ENCODE measurements at places on chromosomes 6 and 20. TPM values are rescaled to one million over a fixed set of nuclear protein-coding genes. Genes with fewer than 3 reads are reported as not detected.

Gene MYLK2
- not detected for polyA plus RNA-seq

Gene FOXP4
- 1.9 TPM for polyA plus RNA-seq

Gene EPHA7
- not detected for polyA plus RNA-seq

Gene TUBB2B
- 6.1 TPM for polyA plus RNA-seq

Gene PTK6
- not detected for polyA plus RNA-seq

Gene OR2J3
- polyA plus RNA-seq: not detected

Gene SERINC3
- 157 TPM for polyA plus RNA-seq

Gene SLC22A7
- not detected for polyA plus RNA-seq

Gene CTAGE9
- not detected for polyA plus RNA-seq

Gene RAET1L
- polyA plus RNA-seq: not detected

Gene NECAB3
- 11.7 TPM for polyA plus RNA-seq

DNA sequence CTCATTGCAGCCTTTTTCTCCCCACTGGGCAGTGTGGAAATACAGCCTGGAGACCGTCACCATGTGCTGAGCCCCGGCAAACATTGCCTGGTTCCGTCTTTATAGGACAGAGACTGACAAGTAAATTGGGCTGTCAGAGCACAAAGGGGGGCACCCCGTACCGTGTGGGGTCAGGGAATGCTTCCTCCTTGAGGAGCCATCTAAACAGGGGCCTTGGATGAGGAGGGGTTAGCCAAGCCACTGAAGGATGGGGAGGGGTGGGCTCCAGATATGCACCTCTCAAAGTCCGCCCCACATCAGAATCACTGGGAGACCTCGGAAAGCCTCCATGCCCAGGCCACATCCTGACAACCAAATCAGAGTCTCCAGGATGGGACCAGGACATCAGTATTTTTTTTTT lies 73.9 kb downstream of the NFATC2 start:
- DNase-seq: no peak

GRCh38 chr6:129252377-129253071 lies 369.6 kb downstream of the LAMA2 start:
- DNase-seq: peak; percentile 15

DNA sequence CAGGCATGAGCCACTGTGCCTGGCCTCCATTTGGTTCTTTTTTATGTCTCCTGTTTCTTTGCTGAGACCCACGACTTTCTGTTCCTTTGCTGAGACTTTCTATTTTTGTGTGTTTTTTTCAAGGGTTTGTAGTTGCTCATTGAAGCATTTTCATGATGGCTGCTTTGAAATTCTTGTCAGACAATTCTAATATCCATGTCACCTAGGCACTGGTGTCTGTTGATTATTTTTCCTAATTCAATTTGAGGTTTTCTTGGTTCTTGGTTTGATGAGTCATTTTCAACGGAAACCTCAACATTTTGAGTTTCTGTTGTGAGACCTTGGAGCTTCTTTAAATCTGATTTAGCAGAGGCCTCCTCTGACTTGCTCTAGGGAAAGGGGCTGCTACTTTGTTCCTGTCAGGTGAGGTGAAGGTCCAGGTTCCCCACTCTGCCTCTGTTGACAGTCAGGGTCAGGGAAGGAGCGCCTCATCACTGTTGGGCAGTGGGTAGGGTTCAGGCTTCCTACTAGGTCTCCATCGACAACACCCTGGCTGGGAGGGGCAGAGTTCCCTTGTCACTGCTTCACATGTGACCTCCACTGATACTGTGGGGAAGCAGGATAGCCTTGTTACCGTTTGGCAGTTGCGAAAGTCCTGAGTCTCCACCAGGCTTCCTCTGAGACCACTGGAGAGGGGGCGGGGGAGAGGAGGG lies 67.2 kb upstream of the RNF24 start:
- DNase-seq: no peak

DNA sequence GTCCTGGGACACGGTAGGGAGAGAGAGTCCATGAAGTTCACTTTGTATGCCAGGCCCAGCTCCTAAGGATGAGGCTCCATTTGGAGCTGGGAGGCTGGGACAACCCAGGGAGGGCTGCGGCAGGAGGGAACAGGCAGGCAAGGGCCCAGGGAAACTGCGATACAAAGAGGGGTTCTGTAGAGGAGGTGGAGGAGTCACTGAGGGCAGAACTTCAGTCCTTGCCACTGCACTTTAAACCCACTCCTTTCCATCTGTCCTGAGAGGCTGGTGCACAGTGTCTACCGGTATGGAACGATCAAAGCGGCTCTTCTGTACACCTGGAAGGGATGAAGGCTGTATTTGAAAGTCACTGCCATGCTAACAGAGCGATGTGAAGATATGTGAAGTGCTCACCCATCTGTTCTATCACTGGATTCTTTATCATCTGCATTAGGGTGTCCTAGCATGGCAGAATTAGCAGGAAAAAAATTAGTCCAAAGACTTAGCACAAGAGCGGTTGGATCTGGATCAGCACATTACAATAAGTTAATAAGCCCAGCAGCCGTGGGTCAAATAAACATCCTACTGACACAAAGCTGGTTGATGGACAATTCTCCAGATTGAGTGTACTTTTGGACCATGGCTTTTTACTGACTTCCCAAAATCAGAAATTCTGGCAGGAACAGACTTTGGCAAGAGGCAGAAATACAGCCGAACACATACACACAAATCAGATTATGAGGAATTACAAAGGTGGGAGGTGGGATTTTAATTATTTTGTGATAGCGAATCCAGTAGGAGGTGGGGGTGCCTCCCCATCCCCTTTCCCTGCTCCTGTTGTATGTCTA lies 20.9 kb upstream of the ZFAND3 start:
- no peak for DNase-seq

- no peak for DNase-seq
Measured at GRCh38 chr6:169896826-169897456, 145.5 kb downstream of the ERMARD start.

DNA sequence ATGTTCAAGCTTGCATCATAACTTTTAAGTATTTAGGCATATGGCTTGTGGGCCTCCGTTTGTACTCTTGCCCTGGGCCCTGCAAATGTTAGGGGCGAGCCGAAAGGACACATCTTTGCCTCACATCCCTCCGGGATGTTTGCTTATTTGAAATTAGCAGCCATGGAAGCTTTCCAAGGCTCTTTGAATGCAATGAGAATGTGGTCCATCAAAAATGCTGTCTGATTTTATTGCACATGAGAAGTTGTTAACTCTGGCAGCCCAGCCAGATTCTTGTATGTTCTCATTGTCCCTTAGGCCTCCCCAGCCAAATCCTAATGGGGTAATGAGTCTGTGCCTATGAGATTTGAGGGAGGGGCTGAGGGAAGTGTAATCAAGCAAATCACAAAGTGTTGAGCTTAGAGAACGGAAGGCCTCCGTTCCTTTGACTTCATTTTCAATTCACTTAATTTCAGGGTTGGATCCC lies 261.2 kb upstream of the MARCKS start:
- no peak for DNase-seq

DNA sequence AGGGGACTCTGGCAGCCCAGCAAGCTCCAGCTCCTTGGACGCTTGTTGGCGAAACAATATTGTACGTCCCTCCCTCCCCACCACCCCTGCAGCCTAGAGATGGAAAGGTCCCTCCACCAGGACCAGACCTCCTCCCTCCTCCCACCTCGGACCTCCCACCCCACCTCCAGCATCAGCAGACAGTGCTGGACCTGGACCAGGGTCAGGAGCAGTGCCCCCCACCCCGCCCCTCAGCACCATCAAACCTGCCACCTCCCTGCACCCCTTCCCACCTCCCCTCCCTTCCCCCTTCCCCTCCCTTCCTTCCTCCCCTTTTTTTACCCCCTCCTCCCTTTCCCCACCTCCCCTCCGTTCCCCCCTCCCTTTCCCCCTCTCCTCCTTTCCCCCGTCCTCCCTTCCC lies 98.4 kb downstream of the TAF4 start:
- no peak for DNase-seq

GRCh38 chr6:169115632-169116031 lies 138.0 kb downstream of the THBS2 start:
- no peak for DNase-seq

- no peak for DNase-seq
Measured at GRCh38 chr6:28531479-28532128, 5.9 kb downstream of the GPX5 start.

- DNase-seq: no peak
Measured at GRCh38 chr6:31977816-31978431, 3.9 kb upstream of the C4A start.

DNA sequence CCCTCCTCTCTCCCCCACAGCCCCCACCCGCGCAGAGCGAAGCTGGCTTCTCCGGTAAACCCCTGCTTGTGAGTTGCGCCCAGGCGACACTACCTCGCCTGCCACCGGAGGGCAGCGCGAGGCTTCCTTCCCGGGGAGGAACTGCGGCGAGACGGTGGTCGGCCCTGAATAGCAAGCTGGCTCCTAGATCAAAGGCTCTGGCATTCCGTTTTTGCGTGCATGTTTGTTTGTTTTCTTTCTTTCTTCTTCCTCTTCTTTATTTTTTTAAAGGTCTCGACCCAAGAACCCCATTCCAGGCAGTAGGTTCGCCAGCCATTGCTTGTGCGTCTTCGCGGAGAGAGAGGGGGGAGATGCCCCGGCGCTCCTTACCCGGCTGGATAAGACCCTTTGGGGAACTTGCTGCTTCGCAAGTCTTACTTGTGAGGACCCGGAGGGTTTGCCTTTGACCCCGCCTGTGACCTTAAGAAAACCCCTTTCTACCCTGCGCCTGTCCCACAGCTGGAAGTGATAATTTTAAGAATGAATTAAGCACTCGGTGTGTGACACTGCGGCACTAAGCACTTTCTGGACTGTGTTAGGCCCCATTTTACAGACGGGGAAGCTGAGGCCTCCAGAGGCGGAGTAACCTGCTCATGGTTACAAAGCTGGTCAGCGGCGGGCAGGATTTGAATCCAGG lies 92.7 kb upstream of the SIRPA start:
- DNase-seq: no peak

DNA sequence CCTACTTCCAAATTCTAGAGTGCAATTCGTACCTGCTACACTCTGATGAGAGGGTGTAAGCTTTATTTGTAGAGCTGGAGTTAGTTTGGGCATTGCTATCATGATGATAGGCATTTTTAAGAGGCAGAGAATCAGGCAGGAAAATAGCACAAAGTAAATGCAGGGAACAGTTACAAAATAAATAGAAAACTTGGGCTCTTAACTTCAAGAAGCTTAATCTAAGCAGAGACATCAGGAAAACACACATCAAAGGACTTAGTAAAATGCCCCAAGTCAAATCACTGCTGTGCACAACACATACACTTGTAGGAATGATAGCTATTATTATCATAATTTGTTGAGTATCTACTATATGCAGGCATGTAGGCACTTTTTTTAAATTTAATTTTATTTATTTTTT lies 381.2 kb downstream of the CD83 start:
- DNase-seq: no peak

DNA sequence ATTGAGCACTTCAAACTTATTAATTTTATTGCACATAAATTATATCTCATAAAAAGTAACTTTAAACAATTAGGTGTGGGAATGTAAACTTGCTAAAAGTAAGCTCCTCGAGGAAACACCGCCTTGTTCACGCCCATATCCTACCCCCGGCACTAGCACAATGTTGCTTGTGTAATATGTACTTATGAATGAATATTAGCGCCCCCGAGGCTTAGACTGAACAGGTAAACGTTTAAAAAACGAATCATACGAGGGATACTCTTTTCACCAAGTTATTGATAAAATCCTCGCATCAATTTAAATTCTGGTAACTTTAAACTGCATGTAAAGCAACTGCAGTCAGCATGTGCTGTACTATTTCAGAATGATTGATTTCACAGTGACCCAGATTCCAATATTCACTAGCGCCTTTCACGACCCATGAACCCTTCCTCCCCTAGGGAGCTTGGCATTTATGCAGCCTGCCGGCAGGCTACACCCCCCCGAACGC lies 637 bp downstream of the TFB1M start:
- no peak for DNase-seq

DNA sequence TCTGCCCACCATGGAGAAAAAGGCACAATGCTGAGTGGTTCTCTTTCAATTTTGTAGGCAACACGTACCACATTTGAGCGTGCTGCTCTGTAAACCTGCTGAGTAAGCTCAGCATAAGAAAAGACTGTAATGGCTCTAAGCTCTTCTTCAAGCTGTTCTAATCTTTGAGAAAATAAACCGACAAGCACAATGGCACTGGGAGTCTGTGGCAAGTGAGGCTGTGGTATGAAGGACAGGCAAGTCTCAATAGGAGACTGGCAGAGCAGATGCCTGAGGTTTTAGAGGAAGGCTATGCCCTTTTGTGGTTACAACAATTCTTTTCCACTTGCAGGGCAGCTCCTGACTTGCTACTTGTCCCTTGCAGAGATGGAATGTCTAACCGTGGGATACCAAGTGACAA lies 136.7 kb upstream of the EXOC2 start:
- no peak for DNase-seq

- no peak for DNase-seq
Measured at GRCh38 chr6:157017861-157018260, 240.7 kb downstream of the ARID1B start.

- DNase-seq: no peak
Measured at GRCh38 chr6:30601815-30602641, 15.0 kb downstream of the PPP1R10 start.

DNA sequence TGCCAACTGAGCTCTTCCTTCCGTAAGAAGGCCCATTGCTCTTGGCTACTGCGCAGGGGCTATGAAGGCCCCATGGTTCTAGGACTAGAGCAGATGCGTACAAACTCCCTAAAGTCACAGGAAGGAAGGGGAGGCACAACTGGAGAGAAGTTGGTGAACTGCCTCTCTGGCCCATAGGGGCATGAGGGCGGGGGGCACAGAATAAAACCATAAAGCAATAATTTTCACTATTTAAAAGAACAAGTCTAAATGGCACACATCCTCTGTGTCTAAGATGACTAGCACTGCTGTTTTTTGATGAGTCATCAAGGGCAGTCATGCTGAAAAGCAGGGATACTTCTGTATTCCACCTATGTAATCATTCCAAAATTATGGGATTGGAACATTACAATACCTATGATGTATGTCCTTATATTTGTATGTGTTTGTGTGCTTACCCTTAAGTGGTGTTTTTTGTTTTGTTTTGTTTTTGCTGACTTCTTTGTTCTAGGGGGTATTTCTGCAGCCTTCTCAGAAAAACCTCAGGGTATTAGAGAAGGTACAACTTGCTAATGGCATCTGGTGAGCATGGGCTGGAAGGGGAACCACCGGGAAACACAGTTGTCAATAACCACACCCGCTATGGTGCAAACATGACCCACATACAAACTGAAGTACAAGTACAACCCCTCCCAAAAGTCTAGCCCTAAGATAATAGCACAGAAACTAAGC lies 36.9 kb downstream of the B4GALT5 start:
- DNase-seq: no peak

GRCh38 chr6:146915671-146916127 lies 288.5 kb upstream of the STXBP5 start:
- no peak for DNase-seq

DNA sequence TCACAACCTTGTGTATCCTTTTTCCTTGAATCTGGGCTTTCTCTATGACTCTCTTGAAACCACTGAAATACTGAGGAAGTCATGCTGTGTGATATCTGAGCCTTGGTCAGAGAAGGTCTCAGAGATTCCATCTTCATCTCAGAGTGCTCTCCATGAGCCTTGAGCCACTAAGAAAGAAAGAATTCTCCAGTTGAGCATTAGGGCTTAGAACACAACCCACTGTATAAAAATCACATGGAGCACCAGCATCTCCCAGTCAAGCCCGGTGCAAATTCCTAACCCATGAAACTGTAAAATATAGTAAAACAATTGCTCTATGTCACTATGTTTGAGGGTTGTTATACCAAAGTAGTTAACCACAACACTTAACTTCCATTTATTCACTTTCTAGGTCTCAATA lies 181.4 kb downstream of the MOXD1 start:
- no peak for DNase-seq

Data from AG04450 (cell line).